Small intestine (tissue), 16 donors: ENCODE measurements at places on chromosomes 5 and 9. TPM values are rescaled to one million over a fixed set of nuclear protein-coding genes. Genes with fewer than 3 reads are reported as not detected.
A peak's percentile ranks its signal among the peaks of the same experiment; 100 is the strongest.

- no peak overlapping the region for H3K4me3 ChIP-seq
- no peak overlapping the region for H3K27ac ChIP-seq
- H3K36me3 ChIP-seq, result no peaks in the 10 kb centered on the region
- H3K27me3 ChIP-seq, result peaks cover 2% of the 10 kb centered on the region
- no peaks in the 10 kb centered on the region for H3K4me1 ChIP-seq
Observed at GRCh38 chr5:74304536-74304935, 336.0 kb downstream of the ENC1 start.

- no peak overlapping the region for H3K27ac ChIP-seq
- no peak for DNase-seq
- no peaks in the 10 kb centered on the region for H3K4me1 ChIP-seq
- no peaks in the 10 kb centered on the region for H3K27me3 ChIP-seq
- peaks cover 19% of the 10 kb centered on the region for H3K36me3 ChIP-seq
Observed at GRCh38 chr9:36249189-36249588, 9.1 kb downstream of the GNE start.

DNA sequence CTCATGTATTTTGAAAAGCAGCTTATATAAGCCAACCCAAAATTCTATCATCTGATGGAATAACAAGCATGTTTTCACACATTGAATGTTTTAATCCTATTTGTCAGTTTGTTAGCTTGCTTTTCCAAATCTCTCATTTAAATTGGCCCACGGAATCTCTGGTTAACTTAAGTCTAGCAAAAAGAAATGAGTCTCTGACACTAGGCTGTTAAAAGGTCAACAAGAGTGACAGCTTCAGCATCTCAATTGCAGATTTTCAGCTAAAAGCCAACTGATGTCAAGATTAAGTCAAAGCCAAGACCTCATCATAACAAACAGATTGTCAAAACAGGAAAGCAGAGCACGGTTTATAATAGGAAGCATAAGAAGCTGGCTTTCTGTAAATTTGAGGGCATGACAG lies 49.4 kb upstream of the CDH9 start:
- H3K27me3 ChIP-seq, result no peaks in the 10 kb centered on the region
- no peak overlapping the region for H3K27ac ChIP-seq
- no peaks in the 10 kb centered on the region for H3K4me1 ChIP-seq
- no peak overlapping the region for H3K4me3 ChIP-seq
- DNase-seq, result no peak
- no peaks in the 10 kb centered on the region for H3K36me3 ChIP-seq

FAM221B gene
- polyA plus RNA-seq, result not detected

RAB3C gene
- 2.9 TPM for polyA plus RNA-seq

NUTM2G gene
- not detected for polyA plus RNA-seq

CEP72 gene
- 9.6 TPM for polyA plus RNA-seq

ISL1 gene
- 0.54 TPM for polyA plus RNA-seq

KIF12 gene
- 14.3 TPM for polyA plus RNA-seq

PLAC8L1 gene
- polyA plus RNA-seq, result 0.38 TPM

GRCh38 chr5:150192462-150192861 lies 2.6 kb downstream of the SLC6A7 start:
- no peaks in the 10 kb centered on the region for H3K36me3 ChIP-seq
- H3K27ac ChIP-seq, result no peak overlapping the region
- no peak overlapping the region for H3K4me3 ChIP-seq
- H3K4me1 ChIP-seq, result peaks cover 35% of the 10 kb centered on the region
- no peak for DNase-seq

- peaks cover 4% of the 10 kb centered on the region for H3K4me1 ChIP-seq
- no peaks in the 10 kb centered on the region for H3K36me3 ChIP-seq
- H3K4me3 ChIP-seq, result no peak overlapping the region
- no peak overlapping the region for H3K27ac ChIP-seq
- DNase-seq, result no peak
Observed at GRCh38 chr9:129419382-129419899, 201.5 kb downstream of the C9orf50 start.

FOXD4 gene
- polyA plus RNA-seq, result 0.39 TPM

C9orf153 gene
- polyA plus RNA-seq, result not detected

DNA sequence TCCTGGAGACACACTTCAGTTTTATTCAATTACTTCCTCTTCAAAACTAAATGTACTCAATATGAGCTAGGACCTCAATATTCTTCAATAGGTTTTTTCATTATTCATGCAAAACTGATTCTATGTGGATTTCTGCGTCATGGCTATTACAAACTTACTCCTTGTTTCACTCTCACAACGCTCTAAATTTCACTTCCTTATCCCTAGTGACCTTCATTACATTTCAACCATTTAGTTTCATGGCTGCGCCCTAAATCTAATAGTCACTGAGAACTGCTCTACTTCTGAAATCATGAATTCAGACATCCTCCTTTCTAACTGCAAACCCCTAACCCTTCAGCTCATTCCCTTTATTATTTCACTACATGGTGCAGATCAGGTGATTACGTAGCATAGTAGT lies 93.9 kb downstream of the SLC25A46 start:
- no peaks in the 10 kb centered on the region for H3K36me3 ChIP-seq
- no peaks in the 10 kb centered on the region for H3K4me1 ChIP-seq
- no peaks in the 10 kb centered on the region for H3K27me3 ChIP-seq
- DNase-seq, result no peak

DNA sequence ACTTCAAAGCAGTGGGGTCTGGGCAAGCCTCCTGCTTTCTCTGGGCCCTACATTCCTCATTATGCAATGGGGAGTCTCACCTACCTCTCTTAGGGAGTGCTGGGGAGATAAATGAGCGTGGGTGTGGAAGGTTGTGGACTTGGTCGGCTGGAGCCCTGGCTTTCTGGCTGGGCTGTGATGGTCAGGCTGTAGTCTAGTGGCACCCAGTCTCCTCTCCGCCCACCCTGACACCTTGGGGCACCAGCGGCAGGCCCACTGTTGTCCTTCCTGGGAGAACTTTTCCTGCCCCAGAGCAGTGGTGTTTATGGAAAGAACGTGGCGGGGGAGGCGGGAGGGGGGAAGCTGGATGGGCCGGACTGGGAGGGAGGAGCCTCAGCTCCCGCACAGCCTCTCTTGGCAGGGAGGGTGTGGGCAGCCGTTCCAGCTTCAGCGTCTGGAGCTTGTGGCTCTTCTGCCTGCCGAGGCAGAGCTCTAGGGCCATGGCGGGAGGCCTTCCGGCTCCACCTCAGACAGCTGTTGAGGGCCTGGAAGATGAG lies 4.1 kb downstream of the PTGS1 start:
- peak overlapping the region; percentile 26 for H3K27ac ChIP-seq
- no peak overlapping the region for H3K4me3 ChIP-seq
- no peaks in the 10 kb centered on the region for H3K36me3 ChIP-seq
- peaks cover 26% of the 10 kb centered on the region for H3K27me3 ChIP-seq
- H3K4me1 ChIP-seq, result peaks cover 21% of the 10 kb centered on the region

MCC gene
- 0.45 TPM for polyA plus RNA-seq

GRCh38 chr5:36946101-36946500 lies 69.5 kb downstream of the NIPBL start:
- peaks cover 6% of the 10 kb centered on the region for H3K4me1 ChIP-seq
- DNase-seq, result no peak
- no peaks in the 10 kb centered on the region for H3K27me3 ChIP-seq
- H3K4me3 ChIP-seq, result no peak overlapping the region
- no peak overlapping the region for H3K27ac ChIP-seq

- DNase-seq, result no peak
- H3K4me1 ChIP-seq, result no peaks in the 10 kb centered on the region
- no peaks in the 10 kb centered on the region for H3K27me3 ChIP-seq
- H3K4me3 ChIP-seq, result no peak overlapping the region
- H3K27ac ChIP-seq, result no peak overlapping the region
- H3K36me3 ChIP-seq, result peaks cover 5% of the 10 kb centered on the region
Observed at GRCh38 chr5:150066436-150066835, 19.9 kb downstream of the CSF1R start.

GRCh38 chr5:111134087-111134486 lies 41.9 kb downstream of the WDR36 start:
- no peak for DNase-seq
- no peak overlapping the region for H3K27ac ChIP-seq
- H3K27me3 ChIP-seq, result no peaks in the 10 kb centered on the region
- H3K4me1 ChIP-seq, result no peaks in the 10 kb centered on the region

DNA sequence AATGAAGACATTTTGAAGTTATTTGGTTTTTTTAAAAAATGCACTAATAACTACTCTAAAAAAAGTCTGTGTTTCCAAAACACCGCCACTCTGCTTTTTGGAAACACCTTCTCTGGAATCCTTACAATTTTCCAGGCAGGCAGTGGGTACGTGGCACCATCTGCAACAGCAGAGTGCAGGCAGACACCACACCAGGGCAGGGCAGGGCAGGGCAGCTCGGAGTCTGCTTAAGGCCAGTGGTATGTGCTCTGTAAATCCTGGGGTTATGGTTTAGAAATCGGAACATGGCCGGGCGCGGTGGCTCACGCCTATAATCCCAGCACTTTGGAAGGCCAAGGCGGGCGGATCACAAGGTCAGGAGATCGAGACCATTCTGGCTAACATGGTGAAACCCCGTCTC lies 97.6 kb downstream of the TLE1 start:
- H3K27ac ChIP-seq, result no peak overlapping the region
- H3K27me3 ChIP-seq, result no peaks in the 10 kb centered on the region
- DNase-seq, result no peak

DNA sequence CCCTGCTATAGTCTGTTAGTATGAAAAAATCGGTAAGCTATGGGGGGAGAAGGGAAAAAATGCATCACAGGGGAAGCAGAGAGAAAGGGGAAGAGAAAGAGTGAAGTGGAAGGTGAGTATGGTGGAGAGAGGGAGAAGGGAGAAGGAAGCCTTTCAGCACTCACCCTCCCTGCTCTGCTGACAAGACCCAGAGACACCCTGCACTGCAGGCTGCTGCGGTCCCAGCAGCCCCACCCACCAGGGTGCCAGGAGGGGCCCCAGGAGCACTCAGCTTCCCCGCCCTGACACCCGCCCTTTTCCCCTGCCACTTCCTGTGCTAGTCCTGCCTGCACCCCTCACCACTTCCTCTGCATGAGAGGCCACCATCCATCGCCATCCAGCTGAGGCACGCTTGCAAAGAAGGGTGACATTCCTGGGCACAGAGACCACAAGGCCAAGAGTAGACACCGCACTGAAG lies 12.7 kb downstream of the STK10 start:
- H3K4me3 ChIP-seq, result no peak overlapping the region
- no peaks in the 10 kb centered on the region for H3K36me3 ChIP-seq
- H3K27me3 ChIP-seq, result no peaks in the 10 kb centered on the region
- H3K27ac ChIP-seq, result peak overlapping the region; percentile 63
- no peaks in the 10 kb centered on the region for H3K4me1 ChIP-seq

PCDHGA10 gene
- polyA plus RNA-seq, result 0.27 TPM

GHR gene
- 0.81 TPM for polyA plus RNA-seq

DNA sequence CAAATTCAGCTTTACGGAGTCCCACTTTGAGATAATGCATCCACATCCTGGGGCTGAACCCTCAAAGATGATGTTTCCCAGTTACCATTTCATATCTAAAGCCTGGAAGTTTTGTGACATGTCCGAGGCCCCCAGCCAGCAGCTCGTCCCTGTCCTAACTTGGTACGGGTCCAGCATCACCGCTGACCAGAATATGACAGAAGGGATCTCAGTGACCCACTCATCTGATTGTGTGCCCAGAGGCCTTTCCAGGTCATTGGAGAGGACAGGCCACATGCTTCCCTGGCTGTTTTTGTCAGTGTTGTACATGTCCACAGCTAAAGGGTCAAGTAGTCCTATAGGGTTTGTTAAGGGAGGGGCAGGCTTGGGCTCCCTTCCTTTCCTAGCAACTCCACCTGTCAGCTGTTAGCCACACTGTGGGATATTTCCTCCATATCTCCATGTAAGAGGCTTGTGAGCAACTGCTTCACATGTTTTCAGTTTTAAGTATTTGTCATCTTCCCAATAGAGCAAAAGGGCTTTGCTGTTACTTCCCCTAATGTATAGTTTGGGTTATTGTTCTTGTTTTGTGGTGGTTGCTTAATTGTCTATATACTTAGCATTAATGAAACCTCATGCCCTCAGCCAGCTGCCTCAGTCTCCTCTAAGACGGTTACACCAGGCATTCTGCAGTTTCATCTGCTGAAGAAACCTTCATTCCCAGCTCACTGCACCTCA lies 33.4 kb downstream of the SECISBP2 start:
- no peaks in the 10 kb centered on the region for H3K27me3 ChIP-seq
- no peak for DNase-seq

LNPEP gene
- polyA plus RNA-seq, result 7.0 TPM

FBP2 gene
- 1.9 TPM for polyA plus RNA-seq

OR1Q1 gene
- polyA plus RNA-seq, result not detected

- H3K4me3 ChIP-seq, result no peak overlapping the region
- H3K4me1 ChIP-seq, result no peaks in the 10 kb centered on the region
- peaks cover 2% of the 10 kb centered on the region for H3K36me3 ChIP-seq
- no peak for DNase-seq
- no peak overlapping the region for H3K27ac ChIP-seq
- no peaks in the 10 kb centered on the region for H3K27me3 ChIP-seq
Observed at GRCh38 chr5:66080664-66081063, 63.4 kb upstream of the SREK1 start.

- H3K27me3 ChIP-seq, result peaks cover 7% of the 10 kb centered on the region
- no peaks in the 10 kb centered on the region for H3K4me1 ChIP-seq
- H3K4me3 ChIP-seq, result no peak overlapping the region
- no peaks in the 10 kb centered on the region for H3K36me3 ChIP-seq
Observed at GRCh38 chr5:134072471-134073210, 41.8 kb upstream of the TCF7 start.

DNA sequence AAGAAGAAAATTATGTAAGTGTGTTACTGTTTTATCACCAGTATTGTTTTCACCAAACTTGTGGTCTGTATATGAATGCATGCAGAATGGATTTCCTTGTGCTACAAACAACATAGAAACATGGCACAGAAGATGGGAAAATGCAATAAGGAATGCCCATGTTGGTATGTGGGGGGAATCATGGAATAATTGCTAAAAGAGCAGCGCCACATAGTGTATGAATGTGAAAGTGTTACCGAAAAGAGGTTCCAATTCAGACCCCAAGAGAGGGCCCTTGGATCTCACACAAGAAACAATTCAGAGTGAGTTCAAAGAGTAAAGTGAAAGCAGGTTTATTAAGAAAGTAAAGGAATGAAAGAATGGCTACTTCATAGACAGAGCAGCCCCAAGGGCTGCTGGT lies 26.4 kb upstream of the TYRP1 start:
- H3K4me3 ChIP-seq, result no peak overlapping the region
- no peaks in the 10 kb centered on the region for H3K4me1 ChIP-seq
- no peaks in the 10 kb centered on the region for H3K36me3 ChIP-seq
- no peak for DNase-seq

- H3K36me3 ChIP-seq, result no peaks in the 10 kb centered on the region
- no peak for DNase-seq
- no peaks in the 10 kb centered on the region for H3K4me1 ChIP-seq
- no peak overlapping the region for H3K4me3 ChIP-seq
- no peak overlapping the region for H3K27ac ChIP-seq
Observed at GRCh38 chr5:56158331-56158960, 74.7 kb downstream of the ANKRD55 start.
